IPS DF 6.9 (cell line): ENCODE measurements at places on chromosomes 2 and 18.

- no peak for DNase-seq
These were observed 7.7 kb downstream of the OTX1 start for GRCh38 chr2:63058144-63058920.

DNA sequence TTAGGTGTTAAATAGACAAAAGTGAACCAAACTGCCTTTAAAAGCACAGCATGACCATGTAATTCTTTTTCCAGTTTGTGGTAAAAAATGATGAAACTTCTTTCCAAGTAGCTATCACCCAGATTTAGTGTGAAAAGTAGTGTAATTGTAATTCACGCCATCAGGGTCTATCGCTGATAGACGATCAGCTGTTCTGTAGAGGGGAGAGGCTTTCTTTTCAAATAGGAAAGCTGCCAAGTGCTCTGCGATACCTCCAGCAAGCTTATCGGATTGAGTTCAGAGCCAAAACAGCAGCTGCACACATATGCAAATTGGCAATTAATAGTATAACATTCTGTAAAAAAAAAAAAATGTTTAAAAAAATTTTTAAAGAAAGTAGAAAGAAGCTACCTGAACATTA, 61.9 kb upstream of the PSMD14 start:
- DNase-seq, result no peak

DNA sequence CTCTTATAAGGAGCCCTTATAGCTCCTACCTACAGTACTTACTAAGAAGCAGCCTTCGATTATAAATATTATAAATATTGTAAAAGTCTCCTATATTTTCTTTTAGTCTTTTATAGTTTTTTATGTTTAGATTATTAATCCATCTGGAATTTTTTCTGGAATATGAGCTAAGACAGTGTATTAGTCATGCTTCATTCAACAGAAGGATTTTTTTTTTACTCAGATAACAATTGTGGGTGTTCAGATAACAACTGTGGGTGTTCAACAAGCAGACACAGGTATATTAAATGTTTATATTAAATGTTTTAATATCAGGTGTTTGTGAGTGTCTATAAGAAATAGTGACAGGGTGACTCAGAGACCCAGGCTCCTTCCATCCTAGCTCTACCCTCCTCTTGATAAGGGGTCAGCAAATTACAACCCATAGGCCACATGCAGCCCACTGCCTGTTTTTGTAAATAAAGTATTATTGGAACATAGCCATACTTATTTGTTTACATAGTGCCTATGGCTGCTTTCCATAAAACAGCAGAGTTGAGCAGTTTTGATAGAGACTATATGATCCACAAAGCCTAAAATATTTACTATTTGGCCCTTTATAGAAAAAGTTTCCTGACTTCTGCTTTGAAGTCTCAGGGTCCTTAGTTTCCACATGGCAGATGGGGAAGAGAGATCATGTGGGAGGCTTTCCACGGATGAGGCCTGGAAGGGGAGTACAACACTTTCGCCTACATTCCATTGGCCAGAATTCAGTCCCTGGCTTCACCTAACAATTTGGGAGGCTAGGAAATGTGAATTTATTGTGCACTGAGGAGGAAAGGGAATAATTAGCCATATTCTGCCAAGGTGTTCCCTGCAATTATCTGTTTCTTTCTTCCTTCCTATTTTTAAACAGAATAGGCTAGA, 4.3 kb upstream of the SPATS2L start:
- no peak for DNase-seq

DNA sequence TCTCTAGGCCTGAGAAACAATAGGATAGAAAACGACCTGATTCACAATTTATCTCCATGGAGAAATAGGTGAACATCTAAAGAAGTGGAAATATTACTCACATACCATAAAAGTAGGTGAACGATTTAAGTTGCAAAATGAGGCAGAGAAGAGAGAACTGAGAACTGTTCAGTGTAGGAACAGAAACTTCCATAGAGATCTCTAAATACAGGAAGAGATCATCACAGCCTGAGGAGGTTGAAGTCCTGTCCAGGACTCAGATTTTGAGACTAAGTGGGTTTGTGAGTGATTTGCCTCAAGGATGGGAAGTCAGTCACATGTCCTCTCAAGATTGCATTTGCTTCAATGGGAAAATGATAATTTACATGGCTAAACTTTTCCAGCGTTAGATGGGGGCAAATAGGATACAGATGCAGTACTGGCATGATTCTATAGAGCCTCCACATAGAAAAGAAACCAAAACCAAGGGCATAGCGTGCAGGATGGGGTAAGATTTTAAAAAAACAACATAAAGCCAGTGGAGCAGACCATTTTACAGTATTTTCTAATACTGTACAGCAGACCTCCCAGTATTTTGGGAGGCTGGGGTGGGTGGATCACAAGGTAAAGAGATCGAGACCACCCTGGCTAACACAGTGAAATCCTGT, 68.8 kb downstream of the MEP1B start:
- DNase-seq, result no peak

GRCh38 chr2:86769838-86770237, 20.9 kb downstream of the CD8A start:
- DNase-seq, result no peak

DNA sequence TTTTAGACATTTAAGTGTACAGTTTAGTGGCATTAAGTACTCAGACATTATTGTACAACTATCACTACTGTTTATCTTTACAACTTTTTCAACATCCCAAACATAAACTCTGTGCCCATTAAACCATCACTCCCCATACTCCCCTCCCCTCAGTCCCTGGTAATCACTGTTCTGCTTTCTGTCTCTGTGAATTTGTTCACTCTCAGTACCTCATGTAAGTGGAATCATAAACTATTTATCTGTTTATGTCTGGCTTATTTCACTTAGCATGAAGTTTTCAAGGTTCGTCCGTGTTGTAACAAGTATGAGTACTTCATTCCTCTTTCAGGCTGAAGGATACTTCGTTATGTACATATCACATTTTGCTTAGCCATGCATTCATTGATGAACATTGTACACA, 9.8 kb upstream of the RUFY4 start:
- no peak for DNase-seq

DNA sequence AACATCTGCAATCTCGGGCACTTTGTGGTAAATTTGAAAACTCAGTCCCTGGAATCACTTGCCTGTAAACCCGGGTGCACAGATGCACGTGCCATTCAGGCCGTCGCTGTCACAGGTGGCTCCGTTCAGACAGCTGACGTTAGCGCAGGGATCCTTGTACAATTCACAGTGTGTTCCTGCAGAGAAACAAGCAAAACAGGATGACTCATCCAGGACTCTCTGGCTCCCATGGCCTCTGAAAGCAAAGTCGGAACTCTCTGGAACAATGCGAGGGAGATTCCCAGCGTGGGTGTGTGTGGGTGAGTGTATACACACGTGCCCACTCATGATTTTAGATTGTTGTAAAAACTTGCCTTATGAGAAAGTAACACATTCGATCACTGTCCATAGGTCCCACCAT, 136.1 kb upstream of the PID1 start:
- DNase-seq, result no peak

DNA sequence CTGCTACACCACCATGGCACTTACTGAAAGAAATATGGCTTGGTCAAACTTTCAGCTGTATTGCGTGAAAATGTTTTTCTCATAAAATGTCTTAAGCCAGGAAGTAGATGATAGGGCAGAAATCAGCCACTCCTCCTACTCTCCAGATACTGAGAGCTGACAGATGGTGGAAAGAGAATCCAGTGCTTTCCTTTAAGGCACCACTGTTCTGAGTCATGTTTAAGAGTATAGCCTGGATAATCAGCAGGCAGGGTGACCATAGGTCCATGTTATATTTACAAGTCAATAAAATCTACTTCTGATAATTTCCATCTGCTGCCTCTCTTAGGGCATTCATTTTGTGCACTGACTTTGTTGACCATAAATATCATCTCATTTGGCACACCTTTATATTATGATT, 21.9 kb downstream of the ARPC2 start:
- no peak for DNase-seq

GRCh38 chr2:41199334-41199733, 747.4 kb upstream of the SLC8A1 start:
- no peak for DNase-seq

- no peak for DNase-seq
These were observed 52.3 kb downstream of the RAB27B start for GRCh38 chr18:54880395-54881105.

GRCh38 chr18:23910032-23910431, 104.5 kb upstream of the TTC39C start:
- DNase-seq, result no peak

DNA sequence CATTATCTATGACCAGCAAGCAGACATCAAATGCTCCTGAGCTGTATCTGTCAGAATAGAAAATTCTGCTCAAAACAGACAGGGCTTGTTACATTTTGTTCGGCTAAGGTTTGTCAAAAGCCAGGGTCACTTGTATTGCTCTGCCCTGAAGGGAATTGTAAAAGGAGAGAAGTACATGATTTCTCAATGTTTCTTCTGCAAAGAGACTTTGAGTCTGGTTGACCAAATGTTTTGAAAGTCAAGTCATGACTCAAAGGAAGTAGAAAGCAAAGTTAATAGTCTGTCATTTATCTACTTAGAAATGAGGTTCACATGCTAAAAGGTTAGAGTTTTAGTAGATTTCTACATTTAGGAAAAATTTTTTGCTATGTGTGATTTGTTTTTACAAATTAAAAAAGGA, 1624.1 kb upstream of the ZEB2 start:
- no peak for DNase-seq

GRCh38 chr2:237878-238277, 26.0 kb downstream of the SH3YL1 start:
- DNase-seq, result no peak
